Fibroblast of mammary gland (primary cell): ENCODE measurements at places on chromosomes 6 and 20.

GRCh38 chr6:5085648-5086293 lies 630 bp downstream of the PPP1R3G start:
- peak; percentile 9 for DNase-seq

GRCh38 chr20:63618291-63618980 lies 8.5 kb downstream of the GMEB2 start:
- DNase-seq: no peak

GRCh38 chr6:137258170-137258569 lies 39.0 kb upstream of the IFNGR1 start:
- DNase-seq: peak; percentile 54

GRCh38 chr6:15036690-15037245 lies 209.1 kb upstream of the JARID2 start:
- DNase-seq: no peak

- DNase-seq: no peak
Measured at GRCh38 chr20:21826976-21827375, 121.5 kb downstream of the PAX1 start.

GRCh38 chr20:61619751-61620150 lies 367.7 kb downstream of the CDH4 start:
- no peak for DNase-seq

GRCh38 chr20:34013554-34013953 lies 19.8 kb downstream of the RALY start:
- no peak for DNase-seq

DNA sequence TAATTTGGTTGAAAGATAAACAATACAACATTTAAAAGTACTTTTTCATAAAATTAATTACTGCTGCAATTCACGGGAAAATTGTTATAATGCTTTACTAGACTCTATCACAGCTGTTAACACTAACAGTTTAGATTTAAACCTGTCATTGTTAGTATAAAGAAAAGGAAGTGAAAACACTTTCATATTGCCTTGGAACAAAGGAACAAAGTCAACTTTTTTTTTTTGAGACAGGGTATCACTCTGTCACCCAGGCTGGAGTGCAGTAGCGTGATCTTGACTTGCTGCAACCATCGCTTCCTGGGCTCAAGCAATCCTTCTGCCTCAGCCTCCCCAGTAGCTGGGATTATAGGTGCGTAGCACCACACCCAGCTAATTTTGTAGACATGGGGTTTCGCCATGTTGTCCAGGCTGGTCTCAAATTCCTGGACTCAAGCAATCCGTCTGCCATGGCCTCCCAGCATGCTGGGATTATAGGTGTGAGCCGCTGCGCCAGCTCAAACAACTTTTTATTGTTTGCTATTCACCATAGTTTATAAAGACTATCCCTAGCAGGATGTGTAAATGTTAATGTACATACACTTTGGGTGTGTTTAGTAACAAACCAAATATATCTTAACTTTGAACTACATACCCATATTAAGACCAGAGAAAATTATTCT lies 22.1 kb downstream of the SLC35A1 start:
- no peak for DNase-seq

GRCh38 chr6:156502969-156503504 lies 274.1 kb upstream of the ARID1B start:
- DNase-seq: no peak

- DNase-seq: no peak
Measured at GRCh38 chr20:535958-536357, 7.6 kb downstream of the CSNK2A1 start.

GRCh38 chr6:67563671-67564070 lies 1071.4 kb upstream of the ADGRB3 start:
- DNase-seq: no peak

- peak; percentile 55 for DNase-seq
Measured at GRCh38 chr6:39530201-39530759, 194.9 kb downstream of the KIF6 start.

DNA sequence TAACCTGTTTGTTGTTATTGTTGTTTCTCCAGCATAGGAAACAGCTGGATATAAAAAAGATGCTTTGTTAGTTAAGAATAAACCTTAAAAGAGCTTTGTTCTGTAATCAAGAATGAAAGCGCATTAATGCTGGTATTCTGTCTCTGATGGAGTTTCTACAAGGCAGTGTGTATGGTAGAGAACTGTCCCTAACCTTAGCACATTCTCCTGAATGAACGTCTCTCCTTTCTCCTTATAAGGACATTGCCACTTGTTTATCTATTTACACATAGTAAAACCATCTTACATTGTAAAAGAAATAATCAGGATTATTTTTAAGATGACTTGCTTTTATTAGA lies 33.8 kb upstream of the LCA5 start:
- no peak for DNase-seq

DNA sequence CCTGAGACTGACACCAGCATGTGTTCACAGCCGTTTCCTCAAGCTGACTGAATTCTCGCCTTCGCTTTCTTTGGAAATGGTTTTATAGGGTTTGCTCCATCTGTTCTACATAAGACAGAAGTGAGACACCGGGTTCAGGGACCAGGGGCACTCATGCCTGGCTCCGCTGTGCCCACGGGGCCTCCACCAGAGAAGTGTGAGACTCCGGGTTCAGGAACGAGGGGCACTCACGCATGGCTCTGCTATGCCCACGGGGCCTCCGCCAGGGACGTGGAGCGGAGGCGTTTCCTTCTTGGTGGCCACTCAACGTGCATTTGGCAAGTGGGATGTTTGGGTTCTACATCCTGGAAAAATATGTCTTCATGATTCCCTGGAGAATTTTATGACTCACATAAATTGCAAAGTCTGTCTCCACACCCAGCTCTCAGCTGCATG lies 106.6 kb downstream of the RNASET2 start:
- DNase-seq: peak; percentile 42

DNA sequence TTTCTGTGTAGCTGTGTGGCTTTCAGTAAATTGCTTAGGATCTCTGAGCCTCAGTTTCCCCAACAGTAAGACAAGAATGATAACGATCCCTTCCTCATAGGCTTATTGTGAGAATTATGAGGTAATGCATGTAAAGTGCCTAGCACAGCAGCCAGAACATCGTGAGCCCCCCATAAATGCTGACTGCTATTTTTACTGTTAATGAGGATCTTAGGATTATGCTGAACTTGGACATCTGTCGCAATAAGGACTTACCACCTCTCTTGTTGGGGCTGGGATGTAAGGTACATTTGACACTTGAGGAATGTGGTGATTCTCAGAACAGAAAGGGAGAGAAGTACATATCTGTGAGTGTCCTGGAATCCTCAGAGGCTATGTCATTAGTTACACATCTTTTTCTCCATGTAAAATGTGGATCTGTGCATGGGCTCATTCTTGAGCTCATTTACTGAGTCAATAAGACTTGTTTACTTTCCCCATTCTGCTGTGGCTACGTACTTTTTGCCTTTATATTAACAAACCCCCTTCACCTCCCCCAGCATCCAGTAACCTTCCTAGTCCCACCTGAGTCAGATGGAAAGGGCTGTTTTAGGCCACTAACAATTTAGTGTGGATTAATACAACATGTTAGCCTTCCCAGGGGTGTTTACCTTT lies 64.4 kb upstream of the PLEKHG1 start:
- DNase-seq: no peak

- no peak for DNase-seq
Measured at GRCh38 chr6:14918200-14918907, 327.5 kb upstream of the JARID2 start.

GRCh38 chr6:145143379-145143778 lies 591.9 kb downstream of the EPM2A start:
- no peak for DNase-seq
